ENCODE measurements at places on chromosomes 5 and 9.

DNA sequence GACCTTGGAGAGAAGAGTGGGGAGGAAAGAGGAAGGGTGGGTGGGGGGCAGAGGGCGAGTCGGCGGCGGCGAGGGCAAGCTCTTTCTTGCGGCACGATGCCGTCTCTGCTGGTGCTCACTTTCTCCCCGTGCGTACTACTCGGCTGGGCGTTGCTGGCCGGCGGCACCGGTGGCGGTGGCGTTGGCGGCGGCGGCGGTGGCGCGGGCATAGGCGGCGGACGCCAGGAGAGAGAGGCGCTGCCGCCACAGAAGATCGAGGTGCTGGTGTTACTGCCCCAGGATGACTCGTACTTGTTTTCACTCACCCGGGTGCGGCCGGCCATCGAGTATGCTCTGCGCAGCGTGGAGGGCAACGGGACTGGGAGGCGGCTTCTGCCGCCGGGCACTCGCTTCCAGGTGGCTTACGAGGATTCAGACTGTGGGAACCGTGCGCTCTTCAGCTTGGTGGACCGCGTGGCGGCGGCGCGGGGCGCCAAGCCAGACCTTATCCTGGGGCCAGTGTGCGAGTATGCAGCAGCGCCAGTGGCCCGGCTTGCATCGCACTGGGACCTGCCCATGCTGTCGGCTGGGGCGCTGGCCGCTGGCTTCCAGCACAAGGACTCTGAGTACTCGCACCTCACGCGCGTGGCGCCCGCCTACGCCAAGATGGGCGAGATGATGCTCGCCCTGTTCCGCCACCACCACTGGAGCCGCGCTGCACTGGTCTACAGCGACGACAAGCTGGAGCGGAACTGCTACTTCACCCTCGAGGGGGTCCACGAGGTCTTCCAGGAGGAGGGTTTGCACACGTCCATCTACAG lies 760 bp downstream of the NPR3 start:
- no peak for DNase-seq

DNA sequence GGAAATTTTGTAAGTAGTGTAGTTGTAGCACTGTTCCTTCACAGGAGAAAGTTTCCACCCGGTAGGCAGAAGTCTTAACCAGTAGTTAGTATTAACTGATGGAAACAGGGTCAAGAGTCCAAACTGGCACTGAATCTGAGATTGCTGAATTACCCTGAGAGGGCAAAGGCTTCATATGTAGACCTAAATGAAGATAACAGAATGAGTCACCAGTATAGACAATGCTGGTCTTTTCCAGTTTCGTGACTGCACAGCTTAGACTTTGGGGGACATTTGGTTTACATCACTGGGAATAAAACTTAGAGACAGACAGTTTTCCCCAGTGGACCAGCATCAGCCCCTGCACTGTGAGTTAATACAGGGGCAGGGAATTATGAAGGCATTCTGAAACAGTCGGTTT lies 60.5 kb downstream of the PCSK5 start:
- no peak for DNase-seq

DNA sequence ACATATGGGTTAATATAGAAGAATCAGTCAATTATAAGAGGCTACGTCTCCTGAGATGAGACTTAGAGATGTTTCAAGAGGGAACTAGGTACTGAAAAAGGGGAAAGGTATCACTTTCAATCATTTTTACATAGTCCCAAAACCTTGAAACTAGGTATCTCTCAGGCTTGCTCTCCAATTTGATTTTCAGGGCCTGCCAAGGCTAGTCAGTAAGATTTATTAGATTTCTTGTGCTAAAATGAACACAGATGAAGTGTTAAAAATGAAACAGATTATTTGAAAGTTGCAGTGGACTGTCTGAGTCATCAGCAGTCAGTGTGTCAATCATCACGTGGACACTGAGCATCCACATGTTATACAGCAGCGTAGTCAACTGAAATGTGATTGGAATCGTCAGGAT lies 591.1 kb downstream of the DTWD2 start:
- DNase-seq = no peak

GRCh38 chr5:123561230-123561629 lies 49.3 kb downstream of the CSNK1G3 start:
- no peak for DNase-seq

DNA sequence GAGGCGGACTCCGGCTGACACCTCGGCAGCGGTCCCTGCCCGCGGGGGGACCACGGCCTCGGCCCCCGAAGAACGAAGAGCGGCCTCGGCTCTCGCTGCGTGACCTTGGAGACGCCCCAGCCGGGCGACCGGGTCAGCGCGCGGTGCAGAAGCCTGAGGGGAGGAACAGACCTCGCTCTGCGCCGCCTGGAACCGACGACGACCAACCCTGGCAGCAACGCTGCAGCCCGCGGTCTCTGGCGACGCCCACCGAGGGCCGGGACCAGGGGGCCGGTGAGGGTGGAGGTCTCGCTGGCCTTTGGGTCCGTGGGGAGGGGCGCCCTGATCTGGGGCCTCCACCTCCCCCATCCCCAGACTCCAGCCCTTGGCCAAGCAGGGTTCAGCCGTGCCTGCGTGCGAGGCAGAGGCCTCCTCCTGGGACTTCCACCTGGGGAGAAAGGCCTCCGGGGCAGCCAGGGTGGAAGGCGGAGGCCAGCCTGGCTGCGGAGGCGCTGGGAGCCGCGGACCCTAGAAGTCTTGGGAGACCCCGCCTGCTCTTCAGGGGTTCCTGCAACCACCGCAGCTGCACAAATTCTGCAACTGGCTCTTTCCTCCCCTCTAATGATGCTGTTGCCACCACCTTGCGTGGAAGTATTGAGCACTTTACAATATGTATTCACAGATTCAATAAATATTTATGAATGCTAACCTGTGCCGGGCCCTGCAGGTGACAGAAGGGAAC lies 44.3 kb upstream of the SLC12A7 start:
- no peak for DNase-seq

- no peak for DNase-seq
Measured at GRCh38 chr9:135805422-135806022, 101.8 kb downstream of the CAMSAP1 start.

- DNase-seq = no peak
Measured at GRCh38 chr9:108554831-108555230, 301.0 kb downstream of the ACTL7B start.

- no peak for DNase-seq
Measured at GRCh38 chr5:27242258-27242626, 203.9 kb upstream of the CDH9 start.

- no peak for DNase-seq
Measured at GRCh38 chr5:155767470-155767869, 559.5 kb upstream of the SGCD start.

All from right renal pelvis (tissue), 4 donors.